ENCODE measurements at places on chromosomes 2 and 18. TPM values are rescaled to one million over a fixed set of nuclear protein-coding genes. Genes with fewer than 3 reads are reported as not detected.

Gene RBM44
- 0.45 TPM for total RNA-seq

Gene MEP1B
- total RNA-seq: not detected

Gene POTEC
- total RNA-seq: 0.98 TPM

Gene FSHR
- not detected for total RNA-seq

Gene DTNA
- 20.9 TPM for total RNA-seq

DNA sequence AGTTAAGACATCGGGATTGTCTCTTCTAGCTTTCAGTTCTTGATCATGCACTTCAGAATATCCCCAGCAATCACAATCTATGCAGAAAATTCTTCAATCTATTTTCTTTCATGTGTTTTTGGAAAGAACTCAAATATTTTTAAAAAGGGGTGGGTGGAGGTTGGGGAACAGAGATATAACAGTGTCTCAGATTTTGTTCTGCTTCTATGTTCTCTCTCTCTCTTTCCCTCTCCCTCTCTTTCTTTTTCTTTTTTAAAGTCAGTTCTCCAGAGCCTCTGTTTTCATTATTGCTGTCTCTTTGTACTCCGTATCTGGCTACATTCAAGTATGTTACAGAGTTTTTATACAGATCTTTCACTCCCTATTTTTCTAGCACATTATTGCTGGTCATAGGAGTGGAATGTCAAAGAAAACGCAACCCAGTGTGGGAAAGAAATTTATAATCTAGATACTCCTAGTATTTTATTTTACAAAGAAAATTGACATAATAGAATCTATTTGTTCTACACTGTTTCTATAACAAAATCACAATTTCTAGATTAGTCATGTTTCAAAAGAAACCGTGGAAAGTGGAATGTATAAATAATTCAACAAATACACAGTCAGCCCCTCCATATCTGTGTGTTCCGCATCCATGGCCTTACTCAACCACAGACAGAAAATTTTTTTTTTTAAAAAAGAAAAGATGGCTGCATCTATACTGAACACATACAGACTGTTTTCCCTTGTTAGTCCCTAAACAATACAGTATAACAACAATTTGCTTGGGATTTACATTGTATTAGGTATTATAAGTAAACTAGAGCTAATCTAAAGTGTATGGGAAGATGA is 11.2 kb upstream of the NEMP2 start:
- DNase-seq: no peak

GRCh38 chr18:51028201-51028805 is 1.7 kb upstream of the SMAD4 start:
- DNase-seq: no peak

DNA sequence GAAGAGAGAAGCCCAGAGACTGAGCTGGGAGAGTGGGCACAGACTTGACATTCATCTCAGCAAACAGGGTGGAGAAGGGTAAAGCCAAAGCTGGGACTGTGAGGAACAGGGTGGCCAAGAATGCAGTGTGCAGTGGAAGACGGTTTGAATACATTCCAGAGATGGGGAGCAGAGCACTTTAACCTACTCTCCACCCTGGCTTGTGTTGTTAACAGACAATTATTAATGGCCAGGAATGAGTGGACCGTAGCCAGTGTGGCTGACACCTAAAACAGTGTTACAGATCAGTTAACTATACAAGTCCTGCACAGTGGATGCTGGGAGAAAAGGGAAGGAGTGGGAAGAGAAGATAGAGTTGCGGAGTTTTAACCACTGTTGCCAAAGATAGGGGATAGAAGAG is 7.4 kb upstream of the NAB1 start:
- DNase-seq: no peak

GRCh38 chr18:26459340-26459739 is 89.0 kb downstream of the KCTD1 start:
- DNase-seq: no peak

DNA sequence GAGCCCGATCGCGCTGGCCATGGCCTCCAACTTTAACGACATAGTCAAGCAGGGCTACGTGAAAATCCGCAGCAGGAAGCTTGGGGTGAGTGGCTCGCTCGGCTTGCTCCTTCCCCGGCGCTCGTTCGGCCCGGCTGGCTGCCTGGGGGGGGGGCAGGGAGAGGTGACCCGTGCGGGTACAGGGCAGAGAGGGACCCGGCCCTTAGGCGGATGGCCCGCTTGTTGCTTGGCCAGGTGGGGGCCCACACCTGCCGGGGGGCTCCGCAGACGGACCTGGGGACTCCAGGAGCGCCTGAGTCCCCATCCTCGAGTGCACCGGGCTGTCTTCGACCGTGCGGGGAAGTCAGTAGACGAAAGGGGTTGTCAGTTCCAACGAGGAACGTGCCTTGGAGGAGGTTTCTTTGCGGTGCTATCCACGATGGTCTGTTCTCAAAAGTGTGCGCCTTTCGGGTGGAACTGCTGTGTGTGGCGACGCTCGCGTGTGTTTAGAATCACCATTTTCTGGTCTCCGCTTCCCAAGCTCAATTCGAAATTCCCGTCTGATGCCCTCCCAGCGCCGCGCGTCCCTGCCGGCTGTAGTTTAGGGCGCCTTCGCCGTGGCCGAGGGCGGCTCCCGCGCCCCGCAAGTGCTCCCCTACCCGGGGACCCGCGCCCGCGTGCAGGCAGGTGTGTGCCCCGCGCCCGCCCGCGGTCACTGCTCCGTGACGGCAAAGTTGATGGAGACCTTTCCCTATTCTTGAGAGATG is 711 bp downstream of the DOK6 start:
- DNase-seq: no peak

DNA sequence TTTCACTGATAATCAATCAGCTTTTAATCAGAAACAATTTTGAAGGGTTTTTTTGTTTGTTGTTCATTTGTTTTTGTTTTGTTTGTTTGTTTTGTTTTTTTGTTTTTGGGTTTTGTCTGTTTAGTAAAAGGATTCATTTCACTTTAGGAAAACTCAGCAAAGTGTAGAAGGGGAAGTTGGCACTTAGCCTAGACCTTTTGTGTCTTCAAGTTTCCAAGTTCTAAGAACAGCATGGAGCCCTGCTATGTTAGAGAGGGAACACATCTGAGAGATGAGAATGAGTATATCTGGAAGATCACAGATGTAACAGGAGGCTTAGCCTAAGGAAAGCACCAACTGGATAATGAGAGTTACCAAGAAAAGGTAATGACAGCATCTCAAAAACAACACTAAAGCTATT is 501.5 kb downstream of the ERBB4 start:
- DNase-seq: no peak

- DNase-seq: peak; percentile 5
Observed at GRCh38 chr2:228927028-228928010, 343.8 kb downstream of the PID1 start.

Measured in A172 (cell line).